ENCODE measurements at places on chromosomes 3 and 15.
A peak's percentile ranks its signal among the peaks of the same experiment; 100 is the strongest.

DNA sequence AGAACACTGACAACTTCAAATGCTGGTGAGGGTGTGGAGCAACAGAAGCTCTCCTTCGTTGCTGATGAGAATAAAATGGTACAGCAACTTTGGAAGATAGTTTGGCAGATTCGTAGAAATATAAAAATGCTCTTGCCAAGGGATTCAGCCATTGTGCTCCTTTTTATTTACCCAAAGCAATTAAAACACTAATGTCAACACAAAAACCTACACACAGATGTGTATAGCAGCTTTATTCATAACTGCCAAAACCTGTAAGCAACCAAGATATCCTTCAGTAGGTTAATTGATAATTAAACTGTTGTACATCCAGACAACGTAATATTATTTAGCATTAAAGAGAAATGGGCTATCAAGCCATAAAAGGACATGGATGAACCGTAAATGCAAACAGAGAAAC lies 37.8 kb upstream of the LSAMP start:
- no peaks in the 10 kb centered on the region for H3K27me3 ChIP-seq
- no peak for DNase-seq
- H3K27ac ChIP-seq: no peak overlapping the region
- no peaks in the 10 kb centered on the region for H3K36me3 ChIP-seq
- H3K4me3 ChIP-seq: no peak overlapping the region

GRCh38 chr3:26591926-26592325 lies 30.6 kb upstream of the LRRC3B start:
- no peak for DNase-seq
- H3K27ac ChIP-seq: no peak overlapping the region
- H3K4me1 ChIP-seq: no peaks in the 10 kb centered on the region
- H3K36me3 ChIP-seq: no peaks in the 10 kb centered on the region
- H3K27me3 ChIP-seq: no peaks in the 10 kb centered on the region

- no peaks in the 10 kb centered on the region for H3K36me3 ChIP-seq
- DNase-seq: no peak
- H3K4me1 ChIP-seq: no peaks in the 10 kb centered on the region
- no peak overlapping the region for H3K4me3 ChIP-seq
- H3K27ac ChIP-seq: no peak overlapping the region
Observed at GRCh38 chr3:102511639-102512038, 76.8 kb downstream of the ZPLD1 start.

- H3K36me3 ChIP-seq: no peaks in the 10 kb centered on the region
- H3K4me3 ChIP-seq: no peak overlapping the region
- no peak overlapping the region for H3K27ac ChIP-seq
- no peak for DNase-seq
- no peaks in the 10 kb centered on the region for H3K4me1 ChIP-seq
Observed at GRCh38 chr15:79572691-79573404, 140.7 kb downstream of the MINAR1 start.

GRCh38 chr3:31352331-31352730 lies 180.4 kb upstream of the STT3B start:
- DNase-seq: no peak
- H3K4me3 ChIP-seq: no peak overlapping the region
- H3K4me1 ChIP-seq: no peaks in the 10 kb centered on the region

DNA sequence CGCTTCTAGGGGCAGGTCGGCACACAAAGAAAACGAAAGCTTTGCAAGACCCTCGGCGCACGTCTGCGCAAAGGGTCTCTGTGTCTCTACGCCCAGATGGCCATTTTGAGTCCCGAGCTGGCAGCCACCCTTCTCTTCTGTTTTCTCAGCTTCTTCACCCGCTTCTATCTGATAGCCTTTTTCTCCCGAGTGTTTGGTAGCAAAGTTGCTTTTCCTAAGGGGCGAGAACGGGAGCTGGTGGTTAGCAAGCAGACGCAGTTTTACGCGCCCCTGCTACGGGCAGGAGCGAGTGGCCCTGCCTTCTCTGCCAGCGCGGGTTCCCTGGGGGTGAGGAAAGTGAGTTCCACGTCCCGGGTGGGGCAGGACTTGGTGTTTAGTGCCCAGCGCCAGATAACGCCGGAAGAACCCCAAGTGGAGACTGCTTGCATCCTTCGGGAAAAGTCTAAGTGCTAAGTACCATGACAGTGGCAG lies 2.9 kb upstream of the MKRN2 start:
- H3K4me3 ChIP-seq: peak overlapping the region; percentile 70
- peaks cover 18% of the 10 kb centered on the region for H3K4me1 ChIP-seq

DNA sequence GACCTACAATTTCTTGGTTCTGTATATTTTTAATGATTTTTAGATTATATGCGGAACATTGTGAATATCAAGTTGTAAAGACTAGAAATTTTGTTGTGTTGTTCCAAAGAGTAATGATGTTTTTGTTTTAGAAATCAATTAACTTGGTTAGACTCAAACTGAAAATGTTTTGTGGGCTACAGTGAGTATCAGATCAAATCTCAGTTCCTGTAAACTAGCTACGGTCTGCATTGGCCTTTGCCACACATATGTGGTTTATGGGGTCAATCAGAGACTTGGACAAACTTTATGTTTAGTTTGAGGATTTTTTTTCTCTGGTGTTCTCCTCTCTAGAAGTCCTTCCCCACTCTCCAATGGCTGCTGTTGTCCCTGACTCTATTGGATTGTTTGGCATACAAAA lies 308.0 kb upstream of the THRB start:
- no peaks in the 10 kb centered on the region for H3K4me1 ChIP-seq
- DNase-seq: no peak
- H3K27me3 ChIP-seq: no peaks in the 10 kb centered on the region
- no peaks in the 10 kb centered on the region for H3K36me3 ChIP-seq
- no peak overlapping the region for H3K27ac ChIP-seq

GRCh38 chr3:55169608-55170072 lies 241.8 kb upstream of the LRTM1 start:
- H3K4me3 ChIP-seq: no peak overlapping the region
- DNase-seq: no peak
- no peaks in the 10 kb centered on the region for H3K4me1 ChIP-seq
- no peak overlapping the region for H3K27ac ChIP-seq
- no peaks in the 10 kb centered on the region for H3K27me3 ChIP-seq
- no peaks in the 10 kb centered on the region for H3K36me3 ChIP-seq

GRCh38 chr3:123521179-123521969 lies 63.5 kb downstream of the HACD2 start:
- H3K4me3 ChIP-seq: no peak overlapping the region
- H3K4me1 ChIP-seq: peaks cover 20% of the 10 kb centered on the region
- DNase-seq: no peak
- H3K36me3 ChIP-seq: peaks cover 2% of the 10 kb centered on the region

GRCh38 chr15:91055548-91056331 lies 33.3 kb upstream of the VPS33B start:
- H3K36me3 ChIP-seq: no peaks in the 10 kb centered on the region
- no peak overlapping the region for H3K4me3 ChIP-seq
- peak; percentile 12 for DNase-seq
- no peak overlapping the region for H3K27ac ChIP-seq

- no peak overlapping the region for H3K4me3 ChIP-seq
- no peaks in the 10 kb centered on the region for H3K4me1 ChIP-seq
- H3K36me3 ChIP-seq: no peaks in the 10 kb centered on the region
Observed at GRCh38 chr15:54187325-54187724, 209.1 kb downstream of the UNC13C start.

DNA sequence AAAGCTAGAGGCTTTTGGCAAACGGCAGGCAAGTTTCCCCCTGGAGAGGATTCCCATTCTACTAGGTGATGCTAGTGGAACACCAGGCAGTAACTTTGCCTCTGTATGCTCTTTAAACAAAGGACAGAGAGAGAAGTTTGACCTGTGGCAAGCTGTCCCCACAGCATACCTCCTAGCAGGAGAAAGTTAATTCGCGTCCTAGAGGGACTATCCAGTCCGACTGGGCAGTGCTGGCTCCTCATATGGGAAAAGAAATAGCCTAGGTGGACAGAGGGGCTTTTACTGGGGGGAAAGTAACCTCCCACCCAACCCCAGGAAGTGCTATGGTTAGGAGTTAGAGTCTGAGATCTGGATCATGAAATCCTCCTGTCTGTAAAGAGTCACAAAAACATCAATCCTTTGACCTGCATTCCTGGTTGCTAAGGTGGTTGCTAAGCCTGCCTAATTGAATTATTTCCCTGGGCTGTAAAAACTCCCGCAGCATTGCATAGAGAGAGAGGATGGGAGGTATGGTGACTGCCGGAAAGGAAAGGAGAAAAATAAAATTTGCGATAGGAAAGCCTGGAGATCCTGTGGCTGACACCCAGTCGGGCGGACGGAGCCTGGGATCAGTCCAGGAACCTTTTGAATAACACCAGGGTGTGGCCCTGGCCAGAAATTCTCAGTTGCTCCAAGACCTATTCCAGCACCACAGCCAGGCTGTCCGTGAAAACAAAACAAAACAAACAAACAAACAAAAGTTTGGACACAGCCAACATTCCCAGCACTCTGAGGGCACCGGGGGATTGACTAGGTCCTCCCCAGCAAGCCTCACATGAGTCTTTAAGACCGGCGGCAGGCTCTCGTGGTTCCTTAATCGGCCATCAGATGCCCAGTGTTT lies 67.7 kb upstream of the ATP11B start:
- H3K4me3 ChIP-seq: no peak overlapping the region
- DNase-seq: no peak
- no peaks in the 10 kb centered on the region for H3K27me3 ChIP-seq

DNA sequence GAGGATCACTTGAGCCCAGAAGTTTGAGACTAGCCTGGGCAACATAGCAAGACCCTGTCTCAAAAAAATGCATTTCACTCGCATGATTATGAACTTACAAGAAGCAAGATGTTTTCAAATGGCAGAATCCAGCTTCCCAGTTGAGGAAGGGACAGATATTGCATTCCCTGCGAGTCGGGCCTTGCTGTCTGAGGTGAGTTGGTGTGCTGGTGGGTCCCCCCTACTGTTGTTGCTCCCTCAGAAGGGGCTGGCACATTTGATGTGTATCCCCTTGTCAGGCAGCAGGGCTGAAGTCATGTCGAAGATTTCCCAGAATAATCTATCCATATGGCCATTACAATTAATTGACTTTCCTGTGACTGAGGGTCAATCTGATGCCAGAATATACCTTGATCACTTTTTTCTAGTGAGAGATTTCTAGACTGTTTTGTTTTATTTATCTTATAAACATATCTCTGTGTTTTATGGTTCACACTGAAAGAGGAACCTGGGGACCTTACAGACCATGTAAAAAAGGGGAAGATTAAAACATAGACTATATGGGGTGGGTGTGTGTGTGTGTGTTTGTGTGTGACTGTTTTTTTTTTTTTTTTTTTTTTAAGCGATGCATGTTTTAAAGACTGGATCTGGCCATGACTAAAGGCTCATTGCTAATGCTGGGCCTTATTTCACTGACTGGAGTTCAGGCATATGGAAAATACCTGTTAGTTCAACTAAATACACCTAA lies 112.1 kb upstream of the MRPS22 start:
- H3K27me3 ChIP-seq: no peaks in the 10 kb centered on the region
- H3K4me1 ChIP-seq: no peaks in the 10 kb centered on the region
- no peak overlapping the region for H3K27ac ChIP-seq
- no peak for DNase-seq

GRCh38 chr15:59028387-59028955 lies 41.0 kb downstream of the RNF111 start:
- H3K4me1 ChIP-seq: no peaks in the 10 kb centered on the region
- DNase-seq: no peak
- H3K27ac ChIP-seq: no peak overlapping the region

DNA sequence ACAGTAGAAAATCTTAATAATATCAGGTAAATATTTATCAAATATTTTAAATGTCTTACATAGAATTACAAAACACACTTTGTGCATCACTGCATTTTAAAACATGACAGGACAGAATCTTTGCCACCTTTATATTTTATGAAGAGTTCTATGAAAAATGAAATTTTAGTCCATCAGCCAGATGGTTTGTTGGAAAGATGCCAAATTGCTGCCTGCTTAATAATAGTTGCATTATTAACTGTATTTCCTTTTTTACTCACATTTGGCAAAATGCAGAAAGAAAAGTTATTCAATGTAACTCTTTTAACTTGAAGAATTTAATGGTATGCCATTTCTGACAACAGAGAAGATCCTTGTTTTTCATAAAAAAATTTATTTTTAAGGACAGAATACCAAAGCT lies 1271.6 kb downstream of the NSUN3 start:
- no peak overlapping the region for H3K4me3 ChIP-seq
- H3K36me3 ChIP-seq: no peaks in the 10 kb centered on the region
- no peak overlapping the region for H3K27ac ChIP-seq
- no peaks in the 10 kb centered on the region for H3K27me3 ChIP-seq
- H3K4me1 ChIP-seq: no peaks in the 10 kb centered on the region

DNA sequence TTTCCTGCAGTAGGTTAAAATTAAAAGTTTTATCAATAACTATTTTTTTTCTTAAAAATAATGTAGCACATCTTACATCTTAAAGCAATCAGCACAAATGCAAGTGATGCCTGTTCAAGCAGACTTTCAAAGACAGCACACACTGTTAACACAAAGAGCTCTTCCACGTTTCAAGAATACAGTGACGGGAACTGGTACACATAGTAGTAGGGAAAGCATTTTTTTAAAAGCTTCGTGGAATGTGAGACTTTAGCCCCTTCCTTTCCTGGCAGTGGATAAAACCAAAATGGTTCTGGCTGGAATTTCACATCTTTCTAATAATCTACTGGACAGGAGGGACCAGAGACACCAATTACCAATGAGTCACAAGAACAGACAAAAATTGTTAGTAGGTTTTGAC lies 33.5 kb upstream of the SLC2A2 start:
- peaks cover 3% of the 10 kb centered on the region for H3K36me3 ChIP-seq
- no peak for DNase-seq
- H3K27me3 ChIP-seq: no peaks in the 10 kb centered on the region

- H3K4me3 ChIP-seq: no peak overlapping the region
- H3K27me3 ChIP-seq: no peaks in the 10 kb centered on the region
- DNase-seq: no peak
- no peak overlapping the region for H3K27ac ChIP-seq
- no peaks in the 10 kb centered on the region for H3K36me3 ChIP-seq
Observed at GRCh38 chr15:66950114-66950513, 115.3 kb upstream of the SMAD3 start.

DNA sequence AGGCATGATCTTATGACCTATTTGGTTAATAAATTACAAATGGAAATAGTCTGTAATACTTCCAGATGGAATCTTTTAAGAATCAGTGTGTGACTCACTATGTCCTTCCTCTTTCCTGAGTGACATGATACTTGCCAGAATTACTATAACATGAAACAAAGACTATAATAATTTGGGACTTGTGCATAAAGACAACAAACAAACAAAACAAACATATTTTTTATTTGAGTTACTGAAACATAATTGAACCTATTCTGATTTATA lies 1268.1 kb downstream of the OTOL1 start:
- no peak for DNase-seq
- no peaks in the 10 kb centered on the region for H3K36me3 ChIP-seq
- no peaks in the 10 kb centered on the region for H3K4me1 ChIP-seq
- no peaks in the 10 kb centered on the region for H3K27me3 ChIP-seq
- no peak overlapping the region for H3K27ac ChIP-seq
- H3K4me3 ChIP-seq: no peak overlapping the region

GRCh38 chr3:179921500-179921899 lies 115.2 kb downstream of the PEX5L start:
- no peak for DNase-seq
- no peaks in the 10 kb centered on the region for H3K36me3 ChIP-seq
- H3K4me3 ChIP-seq: no peak overlapping the region
- H3K27ac ChIP-seq: no peak overlapping the region
- H3K4me1 ChIP-seq: no peaks in the 10 kb centered on the region
- no peaks in the 10 kb centered on the region for H3K27me3 ChIP-seq

- DNase-seq: no peak
- no peaks in the 10 kb centered on the region for H3K4me1 ChIP-seq
- no peaks in the 10 kb centered on the region for H3K36me3 ChIP-seq
Observed at GRCh38 chr15:82103468-82103867, 57.6 kb upstream of the MEX3B start.

All from T-cell (primary cell).